ENCODE measurements at places on chromosomes 11 and 22. TPM values are rescaled to one million over a fixed set of nuclear protein-coding genes. Genes with fewer than 3 reads are reported as not detected.

Gene OR6T1
- polyA plus RNA-seq = not detected

Gene OR5P2
- not detected for polyA plus RNA-seq

Gene PTPRCAP
- polyA plus RNA-seq = 953 TPM

Gene KRTAP5-10
- not detected for polyA plus RNA-seq

Gene TNKS1BP1
- not detected for polyA plus RNA-seq

Gene OR52E4
- polyA plus RNA-seq = not detected

Gene STK33
- 3.0 TPM for polyA plus RNA-seq

Gene DDTL
- 0.89 TPM for polyA plus RNA-seq

Gene LMNTD2
- 2.9 TPM for polyA plus RNA-seq

Gene PHLDA2
- not detected for polyA plus RNA-seq

Gene CCDC87
- polyA plus RNA-seq = not detected

Gene OSM
- polyA plus RNA-seq = 3.0 TPM

Gene OR5B2
- polyA plus RNA-seq = not detected

Gene KMT2A
- 16.4 TPM for polyA plus RNA-seq

Gene SCARF2
- polyA plus RNA-seq = 0.45 TPM

Gene HPS5
- 26.8 TPM for polyA plus RNA-seq

Gene LSP1
- polyA plus RNA-seq = 587 TPM

Gene KDM4E
- not detected for polyA plus RNA-seq

Measured in naive B cell (primary cell).